Skeletal muscle tissue (tissue), 5 donors: ENCODE measurements at places on chromosomes 13 and 19. TPM values are rescaled to one million over a fixed set of nuclear protein-coding genes. Genes with fewer than 3 reads are reported as not detected.

Gene SLC10A2
- not detected for total RNA-seq

Gene FXYD7
- total RNA-seq, result 0.52 TPM

Gene PRSS57
- total RNA-seq, result not detected

Gene WDR87
- not detected for total RNA-seq

Gene MEF2B
- total RNA-seq, result not detected

Gene NALCN
- total RNA-seq, result 1.0 TPM

Gene ZNF99
- under 0.01 TPM for total RNA-seq

Gene NCAN
- total RNA-seq, result not detected

Gene APLP1
- total RNA-seq, result 2.1 TPM

Gene VAV1
- total RNA-seq, result 4.7 TPM

Gene NDUFB7
- total RNA-seq, result 525 TPM
